ENCODE measurements at places on chromosomes 13 and 19.

DNA sequence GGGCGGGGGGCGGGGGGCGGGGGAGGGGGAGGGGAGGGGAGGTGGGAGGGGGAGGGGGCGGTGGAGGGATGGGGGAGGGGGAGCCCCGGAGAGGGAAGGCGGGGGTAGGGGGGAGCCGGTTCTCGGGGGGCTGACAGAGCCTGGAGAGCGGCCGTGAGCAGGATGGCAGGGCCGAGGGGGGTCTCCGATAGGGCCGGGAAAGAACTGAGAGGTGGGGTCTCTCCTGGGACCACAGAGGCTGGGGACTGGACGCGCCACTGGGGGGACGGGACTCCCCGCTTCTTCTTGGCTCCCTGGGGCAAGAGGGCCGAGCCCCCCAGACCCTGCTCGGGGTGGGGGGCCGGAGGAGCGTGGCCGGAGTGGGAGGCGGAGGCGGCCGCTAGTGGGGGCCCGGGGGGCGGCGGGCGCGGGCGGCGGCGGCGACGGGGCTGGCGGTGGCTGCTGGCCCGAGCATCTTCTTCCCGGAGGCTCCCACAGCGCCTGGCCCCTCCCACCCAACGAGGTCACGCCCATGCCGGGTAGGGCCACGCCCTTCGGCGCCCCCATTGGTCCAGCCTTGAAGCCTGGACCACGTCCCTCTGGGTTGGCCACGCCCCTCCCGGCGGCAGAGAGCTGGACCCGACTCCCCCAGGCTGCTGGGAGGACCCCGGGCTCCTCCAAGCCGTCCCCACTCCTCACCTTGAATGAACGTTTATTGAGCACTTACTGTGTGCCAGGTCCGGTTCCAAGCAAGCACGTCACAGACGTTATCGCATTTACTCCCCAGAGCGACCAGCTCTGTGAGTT is at the start of gene NOVA2:
NOVA2 (minus strand) TSS at position 313 of the 786 bp plus-strand sequence. CDS start 514 bp downstream, outside the sequence.
- DNase-seq = peak; percentile 53

DNA sequence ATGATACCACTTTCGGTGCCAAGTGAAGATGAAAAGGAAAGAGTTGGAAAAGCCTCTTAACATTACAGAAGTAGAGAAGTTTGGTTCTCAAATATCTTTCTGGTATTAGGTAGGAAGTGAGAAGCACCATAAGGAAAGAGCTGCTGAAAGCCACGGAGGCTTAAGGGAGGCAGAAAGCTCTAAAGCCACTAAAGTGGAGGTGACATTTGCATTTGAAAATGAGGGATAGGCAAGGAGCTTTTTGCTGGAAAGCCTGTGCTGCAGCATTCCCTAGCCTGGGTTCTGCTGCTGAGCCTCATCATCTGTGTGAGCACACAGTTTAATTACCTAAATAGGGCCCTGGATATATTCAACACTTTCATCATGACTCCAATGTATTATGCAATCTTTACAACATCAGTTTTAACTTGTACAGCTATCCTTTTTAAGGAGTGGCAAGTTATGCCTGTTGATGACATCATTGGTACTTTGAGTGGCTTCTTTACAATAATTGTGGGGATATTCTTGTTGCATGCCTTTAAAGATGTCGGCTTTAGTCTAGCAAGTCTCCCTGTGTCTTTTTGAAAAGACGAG is 315.4 kb downstream of the RBM26 start:
- DNase-seq = no peak

DNA sequence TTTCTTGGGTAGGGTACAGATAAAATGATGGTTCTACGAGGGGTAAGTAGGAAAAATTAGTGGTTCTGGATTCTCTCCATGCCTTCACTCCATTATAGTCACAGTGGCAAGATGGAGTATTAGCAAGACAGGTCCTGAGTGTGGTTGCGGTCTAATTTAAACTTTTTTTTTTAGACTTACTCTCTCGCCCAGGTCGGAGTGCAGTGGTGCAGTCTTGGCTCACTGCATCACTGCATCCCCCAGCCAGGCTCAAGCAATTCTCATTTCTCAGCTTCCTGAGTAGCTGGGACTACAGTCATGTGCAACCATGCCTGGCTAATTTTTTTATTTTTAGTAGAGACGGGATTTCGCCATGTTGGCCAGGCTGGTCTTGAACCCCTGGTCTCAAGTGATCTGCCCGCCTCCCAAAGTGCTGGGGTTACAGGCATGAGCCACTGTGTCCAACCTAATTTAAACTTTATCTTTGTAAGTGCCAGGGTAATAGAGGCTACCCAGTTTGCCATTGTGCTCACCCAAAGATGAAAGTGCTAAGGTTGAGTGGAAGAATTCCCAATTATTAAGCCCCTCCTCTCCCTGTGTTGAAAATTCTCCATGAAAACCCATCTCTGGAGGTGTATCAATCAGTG is 135.6 kb downstream of the TM9SF2 start:
- DNase-seq = no peak

DNA sequence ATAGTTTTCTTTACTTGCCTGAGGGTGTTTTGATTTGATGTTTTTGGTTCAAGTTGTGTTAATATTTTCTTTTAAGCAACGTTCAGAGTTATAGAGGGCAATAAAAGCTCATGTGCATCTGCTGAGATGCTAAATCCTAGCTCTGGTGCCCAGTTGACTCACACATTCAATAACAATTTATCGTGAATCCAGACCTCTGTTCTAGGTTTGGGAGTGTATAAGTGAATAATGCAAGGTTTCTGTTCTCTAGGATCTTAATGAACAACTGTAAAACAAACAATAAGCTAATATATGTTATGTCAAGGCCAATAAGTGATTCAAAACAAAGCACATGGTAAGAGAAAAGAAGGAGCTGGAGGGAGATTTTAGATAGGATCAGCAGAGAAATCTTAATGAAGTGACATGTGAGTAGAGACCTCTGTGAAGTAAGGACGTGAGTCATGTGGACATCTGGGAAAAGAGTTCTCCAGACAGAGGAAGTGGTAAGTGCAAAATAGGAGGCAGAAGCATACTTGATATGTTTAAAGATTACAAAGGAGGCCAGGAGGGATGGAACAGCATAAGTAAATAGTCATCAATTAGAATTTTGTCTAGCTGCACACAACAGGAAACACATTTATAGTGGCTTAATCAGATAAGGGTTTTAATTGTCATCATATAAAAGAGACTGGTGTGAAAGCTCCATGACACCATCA is 278.5 kb upstream of the HTR2A start:
- no peak for DNase-seq

DNA sequence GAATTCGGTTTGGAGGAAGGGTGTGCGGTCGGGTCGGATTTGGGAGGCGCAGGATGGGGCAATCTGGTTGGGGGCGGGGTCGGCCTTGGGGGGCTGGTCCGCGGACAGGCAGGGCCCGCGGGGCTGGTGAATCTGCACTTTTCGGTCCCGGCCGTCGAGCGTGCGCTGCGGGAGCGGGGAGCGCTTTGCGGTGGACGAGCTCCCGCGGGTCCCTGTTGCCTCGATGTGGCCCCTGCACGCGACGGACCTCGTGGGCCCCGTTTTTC is 11.9 kb downstream of the PEAK3 start:
- DNase-seq = peak; percentile 62

- DNase-seq = no peak
Measured at GRCh38 chr19:51240866-51241265, 10.0 kb upstream of the SIGLECL1 start.

DNA sequence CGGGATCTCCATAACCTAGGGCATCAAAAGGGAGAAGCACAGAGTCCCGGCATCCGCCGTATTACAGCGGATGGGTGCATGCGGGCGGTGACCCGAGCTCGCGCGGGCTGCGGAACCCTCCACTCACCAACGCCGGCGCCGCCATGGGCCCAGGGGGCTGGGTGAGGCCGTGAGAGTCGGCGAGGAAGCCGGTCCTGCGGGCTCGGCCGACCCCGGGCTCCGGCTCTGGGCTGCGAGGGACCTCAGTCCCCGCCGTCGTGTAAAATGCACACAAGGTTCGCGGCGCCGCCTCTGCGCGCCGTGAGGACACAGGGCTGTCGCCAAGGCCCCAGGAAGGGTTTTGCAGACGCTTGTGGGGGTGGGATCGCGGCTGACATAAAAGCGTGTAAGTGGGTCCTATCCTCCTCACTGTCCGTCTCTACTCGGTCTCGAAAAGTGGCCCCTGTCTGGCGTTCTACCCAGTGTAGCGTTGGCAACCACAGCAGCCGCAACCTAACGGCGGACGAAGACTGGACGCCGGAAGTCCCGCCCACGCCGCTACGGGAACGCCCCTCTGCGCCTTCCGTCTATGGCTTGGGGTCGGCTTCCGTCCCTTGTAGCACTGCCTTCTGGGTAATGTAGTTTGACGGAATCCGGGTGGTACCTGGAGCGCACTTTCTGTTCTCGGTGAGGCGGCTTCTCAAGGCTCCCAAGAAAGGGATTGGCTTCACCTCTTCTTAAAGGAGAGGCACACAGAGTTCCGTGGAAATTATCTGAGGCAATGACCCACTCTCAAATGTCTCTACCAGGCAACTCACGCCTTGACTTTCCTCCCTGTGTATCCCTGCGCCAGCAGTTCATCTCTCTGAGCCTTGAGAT is at the start of gene ZNF599:
ZNF599 (minus strand) TSS at position 519 of the 858 bp plus-strand sequence; CDS start at position 145, 374 bp downstream.
- peak; percentile 93 for DNase-seq

- DNase-seq = no peak
Measured at GRCh38 chr13:23620211-23620610, 50.0 kb downstream of the TNFRSF19 start.

DNA sequence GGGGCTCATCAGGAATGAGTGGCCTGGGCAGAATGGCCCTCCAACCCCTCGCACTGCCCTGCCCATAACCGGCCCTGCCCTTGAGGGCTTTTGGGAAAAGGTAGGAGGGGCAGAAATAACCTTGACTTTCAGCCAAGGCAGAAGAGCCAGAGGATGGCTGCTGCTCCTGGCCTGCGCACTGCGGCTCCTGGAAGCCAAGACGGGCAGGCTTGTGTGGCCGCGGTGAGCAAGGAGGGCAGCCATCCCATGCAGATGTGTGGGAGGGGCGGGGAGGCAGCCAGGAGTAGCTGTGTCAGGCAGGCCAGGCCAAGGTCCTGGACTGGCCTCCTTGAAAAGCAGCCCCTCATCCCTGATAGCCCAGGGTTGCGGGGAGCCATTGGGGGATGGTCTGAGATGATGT is 57.6 kb upstream of the URI1 start:
- DNase-seq = no peak

DNA sequence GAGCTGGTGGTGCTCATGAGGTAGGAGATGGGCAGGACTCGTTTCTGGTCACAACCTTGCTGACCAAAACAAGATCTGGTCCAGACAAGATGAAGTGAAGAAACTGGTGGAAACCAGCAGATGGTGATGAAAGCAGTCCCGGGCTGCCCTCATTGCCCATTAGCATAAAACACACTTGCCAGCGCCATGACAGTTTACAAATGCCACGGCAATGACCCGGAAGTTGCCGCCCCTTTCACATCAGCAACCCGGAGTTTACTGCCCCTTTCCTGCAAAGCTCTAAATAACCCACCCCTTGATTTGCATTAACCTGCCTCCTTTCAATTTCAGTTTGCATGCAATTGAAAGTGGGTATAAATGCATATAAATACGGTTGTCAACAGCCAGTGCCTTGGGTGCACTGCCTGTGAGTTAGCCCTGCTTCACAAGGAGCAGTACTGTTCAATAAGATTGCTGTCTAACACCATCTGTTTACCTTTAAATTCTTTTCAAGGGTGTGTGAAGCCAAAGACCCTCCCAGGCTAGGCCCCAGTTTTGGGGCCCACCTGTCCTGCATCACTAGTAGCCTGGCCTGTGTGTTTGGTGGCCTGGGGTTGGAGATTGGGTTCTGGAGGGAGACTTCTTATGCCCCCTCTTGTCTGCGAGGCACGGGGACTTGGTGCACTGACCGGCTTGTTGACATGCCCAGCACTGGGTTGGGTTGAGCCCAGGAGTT is 38.8 kb downstream of the CHST8 start:
- no peak for DNase-seq

DNA sequence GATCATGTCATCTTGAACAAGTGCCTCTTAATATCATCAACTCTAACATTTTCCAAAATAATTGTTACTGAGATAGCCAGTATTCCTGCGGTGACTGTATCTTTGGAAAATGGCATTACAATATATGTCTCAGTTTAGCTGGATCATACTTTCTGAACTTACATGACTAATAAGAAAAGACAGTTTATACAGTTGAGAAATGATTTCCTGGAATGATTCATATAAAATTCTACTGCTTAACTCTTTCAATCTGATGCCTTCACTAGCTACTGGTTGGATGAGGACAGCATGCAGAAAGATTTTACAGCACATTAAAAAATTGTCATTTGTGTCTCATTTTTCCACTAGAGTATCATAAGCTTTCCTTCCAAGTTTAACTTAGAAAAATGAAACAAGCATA is 302.1 kb downstream of the PCDH17 start:
- no peak for DNase-seq

GRCh38 chr13:67619351-67619994 is 389.3 kb upstream of the PCDH9 start:
- DNase-seq = no peak

DNA sequence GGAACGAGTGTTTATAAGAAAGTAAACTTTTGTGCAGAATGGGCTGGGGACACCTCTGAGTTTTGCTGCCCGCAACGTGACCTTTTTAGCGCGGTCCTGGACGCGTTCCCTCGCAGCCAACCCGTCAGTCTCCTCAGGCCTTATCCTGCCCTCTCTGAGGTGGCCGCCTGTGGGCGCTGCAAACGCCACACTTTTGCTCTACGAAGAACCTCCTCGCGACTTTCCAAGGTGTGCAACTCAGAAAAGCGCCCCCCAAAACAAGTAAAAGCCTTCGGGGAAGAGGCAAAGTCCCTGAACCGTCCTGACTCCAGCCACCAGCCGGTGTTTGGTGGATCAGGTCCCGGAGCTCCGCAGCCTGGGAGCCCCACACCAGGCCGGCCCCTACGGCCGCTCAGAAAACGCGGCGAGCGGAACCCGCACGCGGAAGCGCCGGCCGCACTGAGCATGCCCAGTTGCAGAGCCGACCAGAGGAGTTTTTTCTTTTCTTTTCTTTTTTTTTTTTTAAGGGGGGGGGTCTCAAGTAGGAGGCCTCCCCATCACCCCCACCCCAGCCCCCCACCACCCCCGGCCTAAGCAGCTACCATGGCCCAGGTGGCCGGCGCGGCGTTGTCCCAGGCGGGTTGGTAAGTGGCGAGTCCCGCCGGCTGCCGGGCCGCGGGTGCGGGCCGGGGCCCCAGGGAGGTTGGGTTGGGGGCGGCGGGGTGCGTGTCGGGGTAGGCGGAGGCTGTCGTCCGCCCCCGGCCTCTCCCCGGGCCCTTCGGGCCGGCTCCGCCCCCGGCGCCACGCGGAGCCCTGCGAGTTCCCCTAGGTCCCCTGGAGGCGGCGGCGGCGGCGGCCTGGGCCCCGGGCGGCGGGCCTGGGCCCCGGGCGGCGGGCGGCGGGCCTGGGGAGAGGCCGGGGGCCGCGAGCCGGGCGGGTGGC is at the start of gene TDRD3:
TDRD3 (plus strand) TSS at position 438 of the 921 bp plus-strand sequence; CDS start at position 583, 145 bp downstream.
- peak; percentile 91 for DNase-seq

- DNase-seq = peak; percentile 41
Measured at GRCh38 chr13:28049215-28049614, 51.2 kb downstream of the FLT3 start.

- DNase-seq = no peak
Measured at GRCh38 chr19:38190793-38191192, 33.2 kb downstream of the DPF1 start.

DNA sequence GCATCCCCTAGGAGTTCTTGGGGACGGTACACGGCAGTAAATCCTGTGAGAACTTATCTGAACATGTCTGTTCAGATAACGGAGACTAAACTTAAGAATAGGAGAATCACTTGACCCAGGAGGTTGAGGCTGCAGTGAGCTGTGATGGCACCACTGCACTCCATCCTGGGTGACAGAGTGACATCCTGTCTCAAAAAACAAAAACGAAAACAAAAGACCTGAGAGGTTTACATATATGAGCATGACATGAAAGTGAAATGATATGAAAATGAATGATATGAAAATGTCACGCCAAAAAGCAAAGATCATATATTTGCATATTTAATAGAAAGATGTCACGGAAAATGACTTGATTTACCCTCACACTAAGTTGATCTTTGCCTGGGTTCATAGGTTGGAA is 5.8 kb downstream of the ZNF175 start:
- DNase-seq = no peak

All from B cell (primary cell).